ENCODE measurements at places on chromosomes 11 and 22.
A peak's percentile ranks its signal among the peaks of the same experiment; 100 is the strongest.

DNA sequence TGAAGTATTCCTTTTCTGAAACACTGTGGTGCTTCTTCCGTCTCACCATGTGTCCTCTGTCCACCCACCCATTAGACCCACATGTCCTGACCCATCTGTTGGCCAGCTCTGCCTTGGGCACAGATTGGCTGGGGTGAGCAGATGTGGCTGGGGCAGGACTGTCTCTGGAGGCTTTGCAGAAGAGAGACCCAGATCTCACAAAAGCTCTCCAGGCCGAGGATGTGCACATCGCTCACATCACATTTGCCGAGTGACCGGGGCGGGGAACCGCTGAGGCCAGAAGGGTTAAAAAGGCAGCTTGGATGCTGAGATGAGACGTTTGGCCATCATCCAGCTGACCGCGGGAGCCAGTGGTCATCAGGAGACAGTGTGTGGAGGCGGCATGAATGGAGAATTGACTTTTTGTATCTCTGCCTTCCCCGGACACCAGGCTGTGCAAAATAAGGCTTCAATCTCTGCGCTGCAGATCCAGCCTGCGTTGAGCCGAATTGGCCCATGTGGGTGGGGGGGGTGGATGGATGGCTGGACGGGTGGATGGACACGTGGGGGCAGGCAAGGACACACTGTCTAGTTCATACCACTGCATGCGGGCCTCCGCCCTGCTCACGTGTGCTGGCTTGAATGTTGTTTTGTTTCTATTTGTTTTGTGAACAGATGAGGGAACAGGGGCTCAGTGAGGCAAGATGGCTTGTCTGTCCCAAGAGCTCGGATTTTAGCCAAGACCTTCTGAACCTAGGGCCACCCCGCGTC lies 6.1 kb downstream of the IFITM10 start:
- DNase-seq, result no peak

GRCh38 chr22:40533712-40534378 lies 102.7 kb downstream of the MRTFA start:
- DNase-seq, result no peak

GRCh38 chr11:77193167-77193566 lies 65.1 kb downstream of the MYO7A start:
- no peak for DNase-seq

DNA sequence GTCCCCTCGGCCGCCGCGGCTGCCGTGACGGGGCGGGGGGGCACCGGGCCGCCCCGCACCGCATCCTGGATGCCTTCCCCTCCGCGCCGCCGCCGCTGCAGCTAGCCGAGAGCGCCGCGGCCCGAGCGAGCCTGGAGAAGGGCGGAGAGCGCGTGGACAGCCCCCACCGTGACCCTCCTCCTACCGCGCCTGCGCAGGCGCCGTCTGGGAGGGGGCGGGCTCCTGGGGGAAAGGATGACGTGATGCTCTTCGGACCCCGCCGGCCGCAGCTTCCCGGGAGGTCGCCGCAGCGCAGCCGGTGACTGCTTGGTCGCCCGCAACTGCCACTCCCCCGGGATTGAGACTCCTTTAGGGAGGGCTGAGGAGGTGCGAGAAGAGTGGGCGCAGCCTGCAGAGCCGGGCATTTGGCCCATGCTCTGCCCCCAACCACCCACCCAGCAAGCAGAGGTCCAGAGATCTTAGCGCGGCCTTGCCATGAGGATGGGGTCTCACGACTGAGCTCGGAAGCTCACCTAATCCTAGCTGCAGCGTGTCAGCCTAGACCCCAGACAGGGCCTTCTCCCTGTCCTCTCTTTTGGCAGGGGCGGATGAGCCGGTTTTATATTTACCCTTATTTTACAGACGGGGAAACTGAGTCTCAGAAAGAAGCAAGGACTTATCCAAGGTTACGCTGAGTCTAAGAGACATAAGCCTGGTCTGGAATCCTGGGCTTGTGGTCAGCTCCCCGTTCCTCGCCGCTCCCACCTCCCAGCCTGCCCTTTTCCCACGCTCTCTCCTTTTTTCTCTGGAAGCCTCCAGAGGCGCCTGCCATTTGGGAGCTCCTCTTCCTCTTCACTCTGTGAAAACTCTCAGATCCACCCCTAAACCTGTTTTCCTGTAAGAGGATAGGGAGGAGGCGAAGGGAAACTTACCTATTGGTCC lies at the start of gene DENND5A:
DENND5A (minus strand) TSS at position 140 of the 921 bp plus-strand sequence. CDS start 281 bp downstream, outside the sequence.
- DNase-seq, result peak; percentile 93

GRCh38 chr11:119027561-119028345 lies 2.9 kb downstream of the SLC37A4 start:
- DNase-seq, result no peak

- DNase-seq, result peak; percentile 40
Observed at GRCh38 chr11:77407613-77408012, 66.3 kb downstream of the PAK1 start.

DNA sequence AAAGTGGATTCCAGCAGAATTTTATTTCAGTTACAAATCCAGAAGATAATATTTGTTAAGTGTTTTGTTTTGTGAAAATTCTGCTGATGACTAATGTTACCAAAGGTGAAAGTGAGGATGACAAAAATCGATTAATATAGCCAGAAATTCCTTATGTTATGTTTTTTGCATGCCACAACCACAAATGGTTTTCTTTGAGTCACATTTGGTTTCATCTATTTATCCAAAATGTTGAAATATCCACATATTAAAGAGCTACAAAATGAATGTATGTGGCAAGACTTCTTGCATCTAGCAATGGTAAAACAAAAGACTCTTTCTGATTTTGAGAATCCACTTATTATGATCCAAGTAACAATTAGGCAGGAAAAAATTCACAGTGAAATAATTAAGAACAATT lies 150.1 kb upstream of the LRRC4C start:
- DNase-seq, result no peak

DNA sequence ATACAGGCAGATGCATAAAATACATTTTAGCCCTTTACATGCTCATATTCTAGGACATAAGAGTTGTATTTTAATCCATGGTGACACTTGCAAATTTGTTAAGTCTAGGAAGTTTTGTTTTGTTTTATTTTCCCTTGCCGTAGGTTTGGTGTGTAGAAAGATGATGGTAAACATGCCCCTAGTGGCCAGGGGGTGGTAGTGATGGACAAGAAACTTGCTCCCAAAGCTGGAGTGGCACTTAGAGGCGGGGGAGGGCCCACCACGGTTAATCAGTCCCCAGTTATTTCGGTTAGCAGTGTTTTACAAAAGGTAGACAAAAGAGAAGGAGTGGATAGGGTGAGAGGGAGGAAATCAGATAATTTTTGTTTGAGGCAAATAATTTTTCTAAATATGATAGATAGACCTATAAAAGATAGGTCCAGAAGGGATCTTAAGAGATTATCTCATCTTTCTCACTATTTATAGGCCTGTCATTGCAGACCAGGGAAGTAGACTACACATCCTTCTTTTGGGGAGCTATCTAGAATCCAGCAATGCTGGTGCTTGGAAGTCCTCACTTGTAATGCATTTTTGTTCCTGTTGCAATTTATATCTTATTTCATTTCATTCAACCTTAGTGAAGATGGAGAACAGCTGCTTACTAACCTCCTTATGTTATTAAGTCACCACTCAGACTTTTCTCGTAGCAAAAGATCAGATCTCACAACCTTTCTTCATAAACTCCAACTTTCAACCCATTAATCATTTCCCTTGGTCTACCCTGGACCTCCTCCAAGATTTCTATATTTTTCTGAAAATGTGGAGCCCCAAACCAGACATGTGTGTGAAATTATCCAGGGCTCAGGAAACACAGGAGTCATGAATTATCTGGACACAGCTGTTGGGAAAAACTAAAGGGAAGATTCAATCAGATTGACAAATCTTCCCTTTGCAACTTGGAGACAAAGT lies 5.9 kb upstream of the BDNF start:
- DNase-seq, result peak; percentile 78

DNA sequence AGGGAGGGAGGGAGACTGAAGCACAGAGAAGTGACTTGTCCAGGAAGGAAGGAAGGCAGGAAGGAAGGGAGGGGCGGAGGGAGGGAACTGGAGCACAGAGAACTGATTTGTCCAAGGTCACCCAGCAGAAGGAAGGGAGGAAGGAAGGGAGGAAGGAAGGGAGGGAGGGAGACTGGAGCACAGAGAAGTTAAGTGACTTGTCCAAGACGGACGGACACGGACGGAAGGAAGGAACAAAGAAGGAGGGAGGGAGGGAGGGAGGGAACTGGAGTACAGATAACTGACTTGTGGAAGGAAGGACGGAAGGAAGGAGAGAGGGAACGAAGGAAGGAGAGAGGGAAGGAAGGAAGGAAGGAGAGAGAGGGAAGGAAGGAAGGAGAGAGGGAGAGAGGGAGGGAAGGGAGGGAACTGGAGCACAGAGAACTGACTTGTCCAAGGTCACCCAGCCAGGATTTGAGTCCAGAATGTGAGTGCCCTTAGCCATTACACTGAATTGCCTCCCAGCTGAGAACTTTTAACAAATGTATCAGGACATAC lies 1.5 kb downstream of the SLC35F2 start:
- no peak for DNase-seq

GRCh38 chr11:76859708-76860227 lies 950 bp upstream of the ACER3 start:
- no peak for DNase-seq

DNA sequence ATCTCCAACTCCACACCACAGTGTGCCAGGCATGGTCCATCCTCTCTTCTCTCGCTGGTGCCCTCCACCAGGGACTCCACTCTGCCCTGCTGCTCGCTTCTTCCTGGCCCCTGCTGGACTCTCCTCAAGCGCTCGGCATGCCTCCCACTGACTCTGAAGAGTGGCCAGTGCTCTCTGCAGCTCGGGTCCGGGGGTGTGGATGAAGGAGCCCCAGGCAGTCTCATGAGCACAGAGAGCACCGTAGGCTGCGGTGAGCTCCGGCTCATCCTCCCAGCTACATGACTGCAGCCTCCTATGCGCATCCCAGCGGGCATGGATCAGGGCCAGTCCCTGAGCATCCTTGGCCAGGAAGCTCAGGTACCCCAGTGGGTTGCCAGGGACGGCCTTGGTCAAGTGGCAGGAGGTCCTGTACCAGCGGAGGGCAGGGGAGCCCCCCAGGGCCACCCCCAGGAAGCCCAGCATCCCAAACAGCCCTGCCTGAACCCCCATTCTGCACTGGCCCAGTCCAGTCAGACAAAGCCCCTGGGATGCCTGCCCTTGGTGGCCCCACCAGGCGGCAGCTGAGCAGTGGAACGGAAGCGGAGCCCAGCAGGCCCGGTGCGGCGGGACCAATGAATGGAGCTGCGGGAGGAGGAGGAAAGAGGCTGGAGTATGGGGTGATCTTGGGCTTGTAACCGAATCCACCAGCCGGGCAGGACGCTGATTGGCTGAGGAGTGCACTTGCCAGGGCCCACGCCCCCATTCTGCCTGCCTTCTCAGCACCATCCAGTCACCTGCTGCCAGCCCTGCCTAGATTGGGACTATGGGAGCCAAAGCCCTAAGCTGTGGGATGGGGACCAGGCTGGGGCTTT lies at the start of gene PLA2G3:
PLA2G3 (minus strand) TSS at position 643 of the 851 bp plus-strand sequence; CDS start at position 489, 154 bp downstream.
- DNase-seq, result no peak

DNA sequence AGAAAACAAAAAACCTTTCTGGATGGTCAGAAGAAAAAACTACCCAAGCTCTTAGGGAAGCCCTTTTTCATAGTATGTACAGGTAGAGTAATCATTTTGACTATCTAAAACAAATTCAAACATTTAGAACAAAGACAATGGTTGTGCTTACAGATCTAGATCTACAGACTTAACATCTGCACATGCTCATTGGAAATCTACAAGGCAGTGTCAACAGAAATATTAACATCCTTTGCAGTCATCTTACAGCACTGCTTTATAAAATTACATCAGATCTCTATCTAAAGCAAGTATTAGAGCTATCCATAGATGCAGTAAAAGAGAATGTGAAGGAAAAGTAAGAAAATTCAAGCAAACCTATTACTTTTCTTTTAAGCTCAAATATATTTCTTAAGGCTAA lies 110.3 kb downstream of the CADM1 start:
- DNase-seq, result no peak

DNA sequence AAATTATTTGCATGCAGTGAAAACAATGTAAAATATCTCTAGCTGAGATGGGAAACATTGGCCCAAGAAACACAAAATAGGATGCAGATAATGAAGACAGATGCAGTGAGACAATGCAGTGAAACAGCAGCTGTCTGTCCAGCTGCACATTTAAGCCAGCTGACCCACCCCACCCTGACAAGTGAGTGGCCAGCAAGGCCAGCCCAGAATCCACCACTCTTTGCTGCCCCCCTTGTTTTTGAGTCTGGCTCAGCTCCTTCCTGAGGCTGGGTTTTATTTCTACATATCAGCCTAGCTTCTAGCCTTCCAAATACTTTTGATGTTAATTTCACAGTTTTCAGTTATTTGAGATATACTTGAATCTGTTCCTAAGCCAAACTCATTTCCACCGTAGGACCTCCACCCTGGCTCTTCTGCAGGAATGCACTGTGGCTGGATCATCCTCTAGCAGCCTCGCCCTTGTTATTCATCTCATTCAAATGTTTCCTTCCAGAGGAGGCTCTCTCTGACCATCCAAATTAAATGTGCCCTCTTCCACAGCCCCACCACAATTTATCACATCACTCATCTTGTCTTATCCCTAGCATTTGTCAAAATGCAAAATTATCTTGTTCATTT lies 154.1 kb upstream of the POU2AF2 start:
- no peak for DNase-seq

DNA sequence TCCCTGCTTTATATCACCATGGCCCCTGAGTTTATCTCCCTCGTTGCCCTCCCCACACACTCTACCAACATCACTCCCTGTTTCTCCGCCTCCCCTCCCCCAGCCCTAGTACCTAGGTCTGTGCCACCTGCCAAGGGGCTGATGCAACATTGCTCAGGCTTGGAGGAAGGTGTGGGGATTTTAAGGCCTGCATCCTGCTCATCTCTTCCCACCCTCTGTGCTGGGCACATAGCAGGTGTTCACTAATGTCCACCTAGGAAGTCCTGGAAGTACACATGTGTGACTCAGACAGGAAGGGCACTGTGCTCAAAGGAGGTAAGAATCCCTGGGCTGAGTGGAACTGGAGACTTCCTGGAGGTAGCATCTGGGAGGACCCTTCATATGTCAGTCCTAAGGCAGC lies 37.0 kb downstream of the PDE2A start:
- DNase-seq, result no peak

DNA sequence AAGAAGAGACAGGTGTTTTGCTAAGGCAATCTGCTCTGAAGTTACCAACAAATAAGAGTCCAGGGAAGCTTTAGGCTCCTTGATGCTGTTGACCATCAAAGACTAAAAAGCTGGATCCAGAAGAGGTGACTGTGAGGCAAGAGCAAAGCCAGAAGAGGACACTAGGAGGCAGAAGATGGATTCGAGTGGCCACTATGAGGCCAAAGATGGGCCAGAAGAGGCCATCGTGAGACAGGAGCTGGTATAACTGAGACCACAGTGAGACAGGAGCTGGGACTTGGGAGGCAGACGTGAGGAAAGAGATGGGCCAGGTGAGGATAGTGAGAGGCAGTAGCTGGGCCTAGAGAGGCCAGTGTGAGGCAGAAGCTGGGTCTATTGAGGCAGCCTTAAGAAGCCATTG lies 37.7 kb downstream of the OR4C45 start:
- no peak for DNase-seq

GRCh38 chr11:45959851-45960250 lies 37.4 kb downstream of the LARGE2 start:
- DNase-seq, result no peak

DNA sequence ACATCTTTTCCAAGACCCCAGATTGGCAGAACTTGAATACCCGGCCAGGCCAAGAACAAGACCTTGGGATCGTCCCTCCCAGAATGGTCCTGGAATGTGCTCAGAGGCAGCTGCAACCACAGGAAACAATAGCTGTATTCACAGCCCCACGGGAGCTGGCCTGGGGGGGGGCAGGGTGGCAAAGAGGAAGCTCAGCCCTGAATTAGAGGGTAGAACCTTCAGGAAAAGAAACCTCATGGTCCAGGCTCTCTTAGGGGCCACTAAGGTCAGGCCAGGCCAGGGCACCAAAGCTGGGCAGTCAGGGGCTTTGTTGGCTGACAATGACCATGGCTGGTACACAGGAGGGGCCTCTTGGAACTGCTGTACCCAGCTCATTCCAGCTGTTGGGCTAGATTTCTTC lies 17.3 kb downstream of the RPL27A start:
- DNase-seq, result no peak
